Right hindlimb (tissue), 1 donor: ENCODE measurements at places on chromosomes 16 and 17.
A peak's percentile ranks its signal among the peaks of the same experiment; 100 is the strongest.

GRCh38 chr16:23103603-23104002 lies 45.6 kb downstream of the USP31 start:
- no peak for DNase-seq

GRCh38 chr16:53991754-53992378 lies 287.9 kb downstream of the FTO start:
- DNase-seq = no peak

- DNase-seq = peak; percentile 41
These were observed 33.8 kb downstream of the ESRP2 start for GRCh38 chr16:68202091-68202519.

- DNase-seq = no peak
These were observed 11.7 kb downstream of the ARL2BP start for GRCh38 chr16:57256601-57257395.

DNA sequence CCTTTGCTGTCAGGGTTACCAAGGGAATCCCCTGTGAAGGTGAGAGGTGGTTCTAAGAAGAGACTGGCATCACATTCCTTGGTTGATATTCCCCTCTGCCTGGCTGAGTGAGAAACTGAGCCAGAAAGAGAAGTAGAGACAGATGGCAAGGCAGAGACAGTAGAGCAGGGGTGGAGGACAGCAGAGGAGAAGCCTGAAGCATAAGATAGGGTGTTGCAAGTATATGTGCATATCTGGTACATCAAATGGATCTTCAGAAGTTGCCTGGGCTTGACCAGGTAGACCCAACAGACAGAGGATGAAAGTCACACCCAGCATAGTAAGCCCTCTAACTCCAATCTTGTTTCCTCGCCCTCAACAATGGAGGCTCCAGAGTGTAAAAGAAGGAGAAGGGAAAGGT lies 7.9 kb upstream of the THUMPD1 start:
- no peak for DNase-seq

DNA sequence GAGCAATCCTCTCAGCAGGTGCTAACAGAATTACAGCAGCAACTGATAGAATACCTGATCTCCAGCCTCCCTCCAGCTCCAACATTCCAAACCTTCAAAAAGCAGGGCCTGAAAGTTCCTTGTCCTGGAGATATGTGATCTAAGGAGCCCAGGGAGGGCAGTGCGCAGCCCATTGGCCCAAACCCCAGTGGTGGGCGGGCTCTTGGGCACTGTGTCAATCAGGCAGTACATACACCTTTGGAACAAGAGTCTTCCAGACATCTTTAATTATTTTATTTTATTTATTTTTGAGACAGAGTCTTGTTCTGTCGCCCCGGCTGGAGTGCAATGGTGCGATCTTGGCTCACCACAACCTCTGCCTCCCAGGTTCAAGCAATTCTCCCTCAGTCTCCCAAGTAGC lies 24.2 kb downstream of the SLC12A3 start:
- DNase-seq = no peak

DNA sequence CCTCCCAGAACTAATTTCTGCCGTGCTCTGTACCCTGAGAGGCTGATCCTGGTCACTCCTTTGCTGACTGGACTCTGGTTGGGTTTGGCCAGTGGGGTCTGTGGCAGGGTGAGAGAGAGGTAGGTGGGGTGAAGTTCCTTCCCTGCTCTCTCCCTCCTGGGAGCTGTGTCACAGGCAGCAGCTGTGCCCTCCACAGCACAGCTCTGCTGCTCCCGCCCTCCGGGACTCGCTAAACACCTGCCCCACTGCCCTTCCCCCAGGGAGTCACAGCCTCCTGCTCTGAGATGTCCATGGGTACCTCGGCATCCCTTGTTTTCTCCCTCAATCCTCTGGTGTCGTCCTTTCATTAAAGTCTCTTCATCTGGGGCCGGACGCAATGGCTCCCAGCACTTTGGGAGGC lies 66.4 kb downstream of the SRCIN1 start:
- DNase-seq = peak; percentile 11
